ENCODE measurements at places on chromosomes 1 and 21. TPM values are rescaled to one million over a fixed set of nuclear protein-coding genes. Genes with fewer than 3 reads are reported as not detected.

DNA sequence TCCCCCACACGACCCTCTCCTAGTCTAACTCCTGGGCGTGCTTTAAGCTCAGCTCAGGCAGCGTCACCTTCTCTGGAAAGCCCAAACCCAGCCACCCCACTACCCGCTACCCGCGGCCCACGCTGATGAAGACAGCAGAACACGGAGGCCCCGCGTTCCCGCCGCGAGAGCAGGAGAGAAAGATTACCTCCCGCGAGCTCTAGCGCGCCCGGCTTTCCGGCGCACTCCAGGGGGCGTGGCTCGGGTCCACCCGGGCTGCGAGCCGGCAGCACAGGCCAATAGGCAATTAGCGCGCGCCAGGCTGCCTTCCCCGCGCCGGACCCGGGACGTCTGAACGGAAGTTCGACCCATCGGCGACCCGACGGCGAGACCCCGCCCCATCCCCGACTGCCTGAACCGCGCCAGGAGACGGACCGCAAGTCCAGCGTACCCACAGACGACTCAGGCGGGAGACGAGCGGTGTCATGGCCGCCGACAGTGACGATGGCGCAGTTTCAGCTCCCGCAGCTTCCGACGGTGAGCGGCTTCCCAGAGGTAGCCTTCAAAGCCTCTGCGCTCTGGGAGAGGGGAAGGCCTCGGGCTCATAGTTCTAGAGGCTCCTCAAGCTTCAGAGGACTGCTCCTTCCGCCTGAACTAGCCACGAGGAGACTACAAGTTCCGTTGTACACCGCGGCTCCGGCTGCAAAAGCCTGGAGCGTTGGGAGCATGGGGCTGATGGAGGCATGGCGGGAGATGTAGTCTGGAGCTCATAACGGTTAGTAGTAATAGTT, at the start of the genes MUTYH and TOE1:
TSS of gene MUTYH (minus strand) at position 652 of the 770 bp plus-strand sequence. CDS start 5,935 bp downstream, outside the sequence.
TSS of gene TOE1 (plus strand) at position 382 of the 770 bp plus-strand sequence. CDS start at position 465, 83 bp downstream.
- no peaks in the 10 kb centered on the region for H3K36me3 ChIP-seq
- H3K27ac ChIP-seq = peak within 1 kb of the TSS; percentile 97
- peak; percentile 86 for DNase-seq
- peak within 1 kb of the TSS; percentile 81 for H3K4me3 ChIP-seq
- no peaks in the 10 kb centered on the region for H3K27me3 ChIP-seq

DNA sequence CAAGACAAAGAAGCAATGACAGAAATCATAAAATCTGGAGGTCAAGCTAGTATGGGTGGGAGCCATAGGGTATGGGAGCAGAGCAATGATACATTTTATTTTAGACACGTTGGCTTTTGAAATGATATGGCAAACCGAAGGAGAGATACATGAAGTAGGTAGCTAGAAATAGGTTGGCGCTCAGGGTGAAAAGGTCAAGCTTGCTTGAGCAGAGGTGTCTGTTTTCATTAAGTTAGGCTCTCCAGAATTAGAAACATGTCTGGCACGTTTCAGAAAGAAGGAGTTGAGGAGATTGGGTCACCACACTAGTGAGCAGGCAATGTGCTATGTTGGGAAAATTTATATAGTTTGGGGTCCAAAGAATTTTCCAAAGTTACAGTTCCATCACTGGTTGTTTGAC, 151.4 kb downstream of the AMY1C start:
- no peaks in the 10 kb centered on the region for H3K4me1 ChIP-seq
- no peaks in the 10 kb centered on the region for H3K36me3 ChIP-seq
- H3K4me3 ChIP-seq = no peak overlapping the region
- H3K27ac ChIP-seq = no peak overlapping the region
- no peaks in the 10 kb centered on the region for H3K27me3 ChIP-seq

DNA sequence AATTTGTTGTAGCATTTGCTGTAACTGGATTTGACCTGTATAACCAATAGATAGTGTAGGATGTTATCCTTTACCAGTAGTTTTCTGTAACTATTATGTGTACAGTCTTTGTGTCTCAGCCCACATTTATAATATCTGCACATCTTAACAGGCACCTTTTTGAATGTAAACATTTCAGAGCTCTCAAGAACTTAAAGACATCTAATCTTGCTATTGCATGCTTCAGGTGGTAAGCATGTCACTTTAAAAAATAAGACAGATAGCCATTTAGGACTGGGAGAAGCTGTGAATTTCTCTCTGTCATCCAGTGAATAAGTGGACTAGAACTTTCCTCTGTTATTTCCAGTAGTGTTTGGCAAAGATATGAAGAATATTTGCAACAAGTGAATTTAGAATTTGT, 22.6 kb upstream of the GPR52 start:
- no peaks in the 10 kb centered on the region for H3K36me3 ChIP-seq
- H3K27ac ChIP-seq = no peak overlapping the region
- DNase-seq = no peak
- H3K4me3 ChIP-seq = no peak overlapping the region
- H3K4me1 ChIP-seq = no peaks in the 10 kb centered on the region

DNA sequence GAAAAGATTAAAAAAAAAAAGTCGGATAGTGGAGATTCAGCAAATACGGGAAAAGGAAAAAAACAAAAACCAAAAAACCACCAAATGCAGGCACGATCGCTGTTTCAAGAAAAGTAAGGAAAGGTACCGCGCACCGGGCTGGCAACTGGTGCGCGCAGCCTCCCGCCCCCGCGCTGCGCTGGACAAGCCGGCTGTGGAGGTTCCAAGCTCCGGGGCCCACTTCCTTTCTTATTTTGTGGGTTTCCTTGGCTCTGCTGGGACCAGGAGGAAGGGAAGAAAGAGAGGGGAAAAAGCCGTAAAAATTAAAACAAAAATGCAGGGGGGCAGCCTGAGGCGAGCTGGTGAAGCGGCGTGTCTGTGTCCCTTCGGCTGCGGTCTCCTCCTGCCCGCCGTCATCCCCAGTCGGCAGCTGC, 233 bp downstream of the ADAMTS5 start:
- peak overlapping the region; percentile 53 for H3K4me3 ChIP-seq
- no peaks in the 10 kb centered on the region for H3K36me3 ChIP-seq
- peak overlapping the region; percentile 87 for H3K27ac ChIP-seq
- H3K27me3 ChIP-seq = peaks cover 17% of the 10 kb centered on the region
- peaks cover 7% of the 10 kb centered on the region for H3K4me1 ChIP-seq
- DNase-seq = no peak

ABCA4 gene
- total RNA-seq = 0.16 TPM

CSRP1 gene
- total RNA-seq = 186 TPM

GRCh38 chr1:57252597-57253294, 171.1 kb downstream of the DAB1 start:
- H3K27me3 ChIP-seq = no peaks in the 10 kb centered on the region
- H3K4me3 ChIP-seq = no peak overlapping the region
- H3K4me1 ChIP-seq = no peaks in the 10 kb centered on the region
- no peak for DNase-seq

- no peak overlapping the region for H3K4me3 ChIP-seq
- no peaks in the 10 kb centered on the region for H3K4me1 ChIP-seq
- H3K27me3 ChIP-seq = no peaks in the 10 kb centered on the region
- H3K36me3 ChIP-seq = no peaks in the 10 kb centered on the region
Observed at GRCh38 chr1:157596384-157596783, 1.5 kb downstream of the FCRL4 start.

GRCh38 chr1:168476588-168477385, 67.0 kb downstream of the XCL2 start:
- H3K27me3 ChIP-seq = no peaks in the 10 kb centered on the region
- peak overlapping the region; percentile 82 for H3K27ac ChIP-seq
- no peak for DNase-seq
- H3K36me3 ChIP-seq = no peaks in the 10 kb centered on the region
- H3K4me1 ChIP-seq = no peaks in the 10 kb centered on the region

DNA sequence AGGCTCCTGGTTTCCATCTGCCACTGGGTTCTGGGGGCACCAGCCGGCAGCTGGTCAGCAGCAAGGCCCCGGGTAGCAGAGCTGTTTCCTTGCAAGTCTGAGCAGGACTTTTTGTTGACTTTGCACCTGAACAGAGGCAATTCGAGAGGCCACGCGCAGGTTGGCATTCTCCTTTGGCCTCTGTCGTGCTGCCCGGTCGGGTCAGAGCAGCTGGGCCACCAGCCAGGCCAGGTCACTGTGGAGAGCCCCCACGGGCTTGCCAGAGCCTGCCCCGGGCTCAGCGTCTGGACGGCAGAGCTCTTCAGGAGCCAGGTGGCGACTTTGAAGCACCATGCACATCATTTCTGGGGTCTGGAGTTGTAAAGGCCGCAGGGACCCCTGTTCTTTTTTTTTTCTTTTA, 28.4 kb upstream of the TMEM52 start:
- no peaks in the 10 kb centered on the region for H3K36me3 ChIP-seq
- no peaks in the 10 kb centered on the region for H3K4me1 ChIP-seq
- no peak for DNase-seq
- no peaks in the 10 kb centered on the region for H3K27me3 ChIP-seq
- no peak overlapping the region for H3K27ac ChIP-seq
- H3K4me3 ChIP-seq = no peak overlapping the region

RORC gene
- 48.6 TPM for total RNA-seq

- DNase-seq = no peak
- H3K27me3 ChIP-seq = no peaks in the 10 kb centered on the region
- H3K4me3 ChIP-seq = no peak overlapping the region
- no peaks in the 10 kb centered on the region for H3K4me1 ChIP-seq
Observed at GRCh38 chr1:31214316-31215064, 25.2 kb downstream of the NKAIN1 start.

DNA sequence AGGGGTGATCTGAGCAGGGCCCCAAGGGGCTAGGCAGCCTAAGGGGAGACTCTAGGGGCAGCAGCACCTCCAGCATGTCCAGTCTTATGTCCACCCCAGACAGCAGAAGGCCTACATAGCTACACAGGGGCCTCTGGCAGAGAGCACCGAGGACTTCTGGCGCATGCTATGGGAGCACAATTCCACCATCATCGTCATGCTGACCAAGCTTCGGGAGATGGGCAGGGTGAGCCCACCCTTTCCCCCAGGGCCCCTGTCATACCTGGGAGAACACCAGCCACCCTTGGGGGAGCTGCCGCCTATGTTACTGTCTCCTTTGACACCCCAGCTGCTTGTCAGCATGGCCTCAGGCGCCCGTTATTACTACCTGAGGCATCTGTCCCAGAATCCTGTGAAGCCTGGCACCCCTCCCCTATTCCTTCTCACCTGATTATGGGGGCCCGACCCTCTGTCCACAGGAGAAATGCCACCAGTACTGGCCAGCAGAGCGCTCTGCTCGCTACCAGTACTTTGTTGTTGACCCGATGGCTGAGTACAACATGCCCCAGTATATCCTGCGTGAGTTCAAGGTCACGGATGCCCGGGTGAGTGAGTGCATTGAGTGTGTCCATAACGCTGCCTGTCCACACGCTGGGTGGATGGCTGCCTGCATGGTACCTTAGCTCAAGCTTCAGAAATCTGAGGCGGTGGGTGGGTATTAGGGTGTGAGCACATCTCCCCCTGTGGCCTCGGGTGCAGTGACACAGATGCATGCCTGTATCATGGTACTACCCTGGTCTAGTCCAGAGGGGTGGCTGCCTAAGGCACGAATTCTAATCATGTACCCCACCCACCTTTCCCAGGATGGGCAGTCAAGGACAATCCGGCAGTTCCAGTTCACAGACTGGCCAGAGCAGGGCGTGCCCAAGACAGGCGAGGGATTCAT, 29.7 kb upstream of the KDM4A start:
- DNase-seq = no peak
- no peaks in the 10 kb centered on the region for H3K27me3 ChIP-seq
- H3K36me3 ChIP-seq = peaks cover 6% of the 10 kb centered on the region
- H3K4me1 ChIP-seq = no peaks in the 10 kb centered on the region
- no peak overlapping the region for H3K4me3 ChIP-seq

DNA sequence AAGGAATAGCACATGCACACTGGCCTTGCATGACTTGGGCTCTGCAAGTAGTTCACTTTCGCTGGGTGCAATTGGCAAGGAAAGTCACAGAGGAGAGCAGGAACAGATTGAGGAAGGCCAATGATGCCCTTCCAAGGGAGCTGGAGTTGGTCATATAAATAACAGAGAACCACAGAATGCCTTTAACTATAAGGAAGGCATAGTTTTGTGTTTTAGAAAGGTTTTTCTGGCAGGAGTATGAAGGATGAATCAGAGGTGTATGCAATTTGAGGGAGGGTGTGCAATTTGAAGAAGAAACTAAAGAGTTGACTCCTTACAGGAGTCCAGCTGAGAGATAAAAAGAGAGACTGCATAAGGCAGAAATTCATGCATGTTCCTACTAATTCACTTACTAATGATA, 112.1 kb downstream of the PHTF1 start:
- no peaks in the 10 kb centered on the region for H3K36me3 ChIP-seq
- no peak overlapping the region for H3K4me3 ChIP-seq
- no peak for DNase-seq
- H3K4me1 ChIP-seq = no peaks in the 10 kb centered on the region
- H3K27me3 ChIP-seq = no peaks in the 10 kb centered on the region
- H3K27ac ChIP-seq = no peak overlapping the region

DNA sequence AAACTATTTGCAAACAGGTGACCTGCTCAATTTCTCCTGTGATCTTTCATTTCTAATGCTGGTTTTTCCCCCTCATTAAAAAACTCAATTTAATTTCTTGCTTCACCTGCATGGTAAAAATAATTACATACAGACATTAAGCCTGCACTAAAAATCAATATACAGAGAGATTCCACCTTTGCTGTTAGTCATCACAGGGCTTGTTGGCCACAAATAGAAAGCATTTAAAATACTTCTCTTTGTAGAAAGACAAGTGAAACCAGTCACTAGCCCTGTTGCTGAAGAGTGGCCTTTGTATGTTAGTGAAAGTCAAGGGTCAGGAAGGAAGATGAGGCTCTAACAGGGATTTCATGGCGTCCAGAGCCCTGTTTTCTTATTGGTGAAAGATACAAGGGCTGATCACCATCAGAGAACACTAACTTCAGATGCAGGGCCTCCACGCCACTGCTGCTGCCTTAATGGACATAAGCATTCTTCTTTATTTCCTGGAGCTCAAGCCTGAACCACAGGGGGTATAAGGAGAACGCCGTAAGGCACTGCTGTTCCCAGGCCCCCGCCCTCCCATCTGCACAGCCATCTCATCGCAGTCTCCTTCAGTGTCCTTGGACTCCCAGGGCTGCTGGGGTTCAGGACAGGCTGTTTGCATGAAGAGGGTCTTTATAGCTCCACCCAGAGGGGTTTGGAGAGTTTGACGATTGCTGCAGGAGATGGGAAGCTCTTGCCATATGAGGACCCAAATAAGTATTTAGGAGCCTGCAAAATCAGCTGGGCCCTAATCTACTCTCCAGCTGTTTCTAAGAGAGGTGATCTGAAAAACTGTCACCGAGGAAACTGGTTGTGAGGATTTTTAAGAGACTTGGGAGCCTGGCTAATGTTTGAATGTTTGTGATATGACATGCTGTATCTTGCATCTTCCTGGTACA, 117.3 kb upstream of the IRF2BP2 start:
- H3K4me3 ChIP-seq = no peak overlapping the region
- no peaks in the 10 kb centered on the region for H3K36me3 ChIP-seq
- DNase-seq = no peak
- H3K27me3 ChIP-seq = no peaks in the 10 kb centered on the region
- H3K4me1 ChIP-seq = peaks cover 40% of the 10 kb centered on the region
- peak overlapping the region; percentile 98 for H3K27ac ChIP-seq

- no peak overlapping the region for H3K27ac ChIP-seq
- H3K4me3 ChIP-seq = no peak overlapping the region
- no peaks in the 10 kb centered on the region for H3K27me3 ChIP-seq
- no peak for DNase-seq
- H3K36me3 ChIP-seq = no peaks in the 10 kb centered on the region
Observed at GRCh38 chr1:235708390-235708962, 58.9 kb upstream of the GNG4 start.
